ENCODE measurements at places on chromosomes 12 and 14. TPM values are rescaled to one million over a fixed set of nuclear protein-coding genes. Genes with fewer than 3 reads are reported as not detected.

CLBA1 gene
- total RNA-seq, result 12.9 TPM

RPS6KL1 gene
- 39.9 TPM for total RNA-seq

PTPN6 gene
- total RNA-seq, result 5.8 TPM

GLS2 gene
- total RNA-seq, result 8.5 TPM

WNT5B gene
- total RNA-seq, result 18.7 TPM

GPR162 gene
- total RNA-seq, result 87.9 TPM

ACADS gene
- total RNA-seq, result 5.8 TPM

TBC1D30 gene
- 23.1 TPM for total RNA-seq

RASSF9 gene
- total RNA-seq, result 7.2 TPM

TEX52 gene
- not detected for total RNA-seq

APOLD1 gene
- total RNA-seq, result 26.1 TPM

KRT77 gene
- total RNA-seq, result not detected

CFAP54 gene
- total RNA-seq, result 36.0 TPM

APOF gene
- not detected for total RNA-seq

IFNG-AS1 gene
- not detected for total RNA-seq

PPM1H gene
- total RNA-seq, result 27.0 TPM

CNOT2 gene
- 164 TPM for total RNA-seq

EIF5 gene
- total RNA-seq, result 152 TPM

CCDC63 gene
- not detected for total RNA-seq

ADAMTS20 gene
- 0.46 TPM for total RNA-seq

CLEC4D gene
- not detected for total RNA-seq

SCNN1A gene
- total RNA-seq, result not detected

MGAT4C gene
- 82.4 TPM for total RNA-seq

APEX1 gene
- total RNA-seq, result 53.3 TPM

RBMS2 gene
- 5.3 TPM for total RNA-seq

MANSC4 gene
- not detected for total RNA-seq

SERPINA10 gene
- not detected for total RNA-seq

FOXN4 gene
- total RNA-seq, result 0.23 TPM

TDRD9 gene
- total RNA-seq, result 4.4 TPM

DDX11 gene
- 13.8 TPM for total RNA-seq

BMAL2 gene
- 54.4 TPM for total RNA-seq

DYRK4 gene
- 27.7 TPM for total RNA-seq

ATF1 gene
- total RNA-seq, result 25.1 TPM

MYL2 gene
- not detected for total RNA-seq

PIWIL1 gene
- 0.23 TPM for total RNA-seq

OR2AP1 gene
- not detected for total RNA-seq

IQSEC3 gene
- 11.1 TPM for total RNA-seq

ZNF140 gene
- 36.4 TPM for total RNA-seq

CCDC175 gene
- total RNA-seq, result 2.1 TPM

NAV3 gene
- total RNA-seq, result 225 TPM

SYT1 gene
- 235 TPM for total RNA-seq

FIGNL2 gene
- total RNA-seq, result 1.2 TPM

DPPA3 gene
- not detected for total RNA-seq

P2RX2 gene
- not detected for total RNA-seq

NFYB gene
- 33.2 TPM for total RNA-seq

P2RX7 gene
- 5.1 TPM for total RNA-seq

Measured in diencephalon (tissue), 1 donor.